ENCODE measurements at places on chromosomes 5 and 9. TPM values are rescaled to one million over a fixed set of nuclear protein-coding genes. Genes with fewer than 3 reads are reported as not detected.

GRCh38 chr5:176611435-176611834, 1.5 kb upstream of the GPRIN1 start:
- DNase-seq, result peak; percentile 53

DNA sequence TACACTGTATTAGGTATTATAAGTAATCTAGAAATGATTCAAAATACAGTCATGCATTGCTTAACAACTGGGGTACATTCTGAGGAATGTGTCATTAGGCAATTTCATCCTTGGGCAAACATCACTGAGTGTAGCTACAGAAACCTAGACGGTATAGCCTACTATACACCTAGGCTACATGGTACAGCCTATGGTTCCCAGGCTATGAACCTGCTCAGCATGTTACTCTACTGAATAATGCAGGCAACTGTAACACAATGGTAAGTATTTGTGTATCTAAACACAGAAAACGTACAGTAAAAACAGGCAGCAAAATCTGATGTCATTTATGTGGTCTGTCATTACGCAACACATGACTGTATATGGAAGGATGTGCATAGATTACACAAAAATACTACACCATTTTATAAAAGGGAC, 96.8 kb downstream of the RAPGEF6 start:
- no peak for DNase-seq

DNA sequence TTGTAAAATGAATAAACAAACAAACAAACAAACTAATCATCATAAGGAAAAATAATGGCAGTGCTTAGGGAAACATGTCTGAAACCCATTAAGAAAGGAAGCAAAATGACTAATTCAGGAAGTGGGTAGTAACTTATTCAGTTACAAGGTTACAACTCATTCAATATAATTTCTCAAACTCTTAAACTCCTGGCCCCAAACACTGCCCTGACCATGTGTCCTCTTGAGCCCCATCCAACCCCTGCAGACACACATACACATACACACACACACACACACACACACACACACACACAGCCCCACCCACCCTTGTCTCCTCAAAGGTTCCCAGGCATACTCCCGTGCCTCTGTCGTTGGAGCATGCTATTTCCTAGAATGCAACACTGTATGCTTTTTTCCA, 193.9 kb downstream of the SEC61B start:
- DNase-seq, result no peak

- no peak for DNase-seq
These were observed at the start of the genes BHMT2 and DMGDH for GRCh38 chr5:79069488-79070349. TSS of gene BHMT2 (plus strand) at chr5:79069767. CDS start at chr5:79069783, 16 bp downstream. TSS of gene DMGDH (minus strand) at chr5:79069674. CDS start at chr5:79069620, 54 bp downstream.

- no peak for DNase-seq
These were observed 63.9 kb downstream of the ADAMTS12 start for GRCh38 chr5:33827885-33828284.

- DNase-seq, result no peak
These were observed 1402.7 kb upstream of the DMAC1 start for GRCh38 chr9:9202276-9202675.

- DNase-seq, result no peak
These were observed 16.3 kb downstream of the KLF9 start for GRCh38 chr9:70398145-70398556.

GRCh38 chr5:122498163-122498562, 186.1 kb downstream of the SNCAIP start:
- no peak for DNase-seq

GRCh38 chr5:157598350-157598936, 22.9 kb upstream of the ADAM19 start:
- DNase-seq, result no peak

GRCh38 chr5:114360816-114361723, 800 bp upstream of the KCNN2 start:
- DNase-seq, result no peak

DNA sequence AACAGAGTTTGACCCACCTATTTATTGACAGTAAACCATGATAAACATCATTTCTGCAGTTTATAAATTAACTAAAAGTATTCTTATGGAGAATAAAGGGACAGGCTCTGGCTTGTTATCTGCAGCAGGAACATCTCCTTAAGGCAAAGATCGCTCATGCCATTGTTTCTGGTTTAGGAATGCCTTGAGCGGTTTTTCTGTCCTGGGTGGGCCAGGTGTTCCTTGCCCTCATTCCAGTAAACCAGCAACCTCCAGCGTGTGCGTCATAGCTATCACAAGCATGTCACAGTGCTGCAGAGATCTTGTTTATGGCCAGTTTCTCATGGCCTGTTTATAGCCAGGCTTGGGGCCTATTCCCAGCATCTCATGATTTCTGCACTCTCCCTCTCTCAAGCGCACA, 521.7 kb downstream of the HINT1 start:
- no peak for DNase-seq

GRCh38 chr5:10611290-10611689, 47.4 kb downstream of the ANKRD33B start:
- DNase-seq, result no peak

DNA sequence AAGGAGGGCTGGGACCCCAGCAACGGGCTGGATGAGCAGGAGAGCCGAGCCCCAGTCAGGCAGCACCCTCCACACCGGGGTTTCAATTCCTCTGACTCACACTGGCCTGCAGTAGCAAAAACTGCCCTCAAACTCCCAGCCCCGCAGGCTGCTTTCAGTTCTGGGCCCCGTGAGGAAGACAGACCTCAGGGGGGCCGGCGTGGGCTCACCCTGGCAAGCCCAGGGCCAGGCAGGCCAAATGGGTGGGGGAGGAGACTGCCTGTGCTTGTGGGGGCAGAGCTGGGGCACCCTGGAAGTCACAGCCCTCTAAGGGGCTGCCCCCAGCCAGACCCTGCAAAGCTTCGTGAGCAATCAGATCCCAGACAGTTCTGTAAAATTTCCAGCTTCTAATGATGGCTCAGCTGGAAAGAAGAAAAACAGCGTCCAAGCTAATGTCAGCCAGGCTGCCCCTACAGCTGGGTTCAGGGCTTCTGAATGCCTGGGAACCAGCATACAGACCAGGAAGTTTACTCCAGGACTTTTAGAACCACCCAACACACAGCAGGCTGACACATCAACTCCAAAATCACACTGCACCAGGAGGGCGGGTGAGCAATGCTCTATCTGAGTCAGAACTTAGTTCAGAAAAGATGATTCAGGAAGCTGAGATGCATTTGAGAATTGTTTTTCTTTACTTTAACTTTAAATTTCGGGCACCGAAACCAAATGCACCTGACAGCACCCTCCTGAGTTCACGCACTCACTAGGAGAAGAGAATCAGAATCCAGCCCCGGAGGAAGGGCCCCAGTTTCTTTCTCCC, 34.7 kb downstream of the LPCAT1 start:
- DNase-seq, result no peak

DNA sequence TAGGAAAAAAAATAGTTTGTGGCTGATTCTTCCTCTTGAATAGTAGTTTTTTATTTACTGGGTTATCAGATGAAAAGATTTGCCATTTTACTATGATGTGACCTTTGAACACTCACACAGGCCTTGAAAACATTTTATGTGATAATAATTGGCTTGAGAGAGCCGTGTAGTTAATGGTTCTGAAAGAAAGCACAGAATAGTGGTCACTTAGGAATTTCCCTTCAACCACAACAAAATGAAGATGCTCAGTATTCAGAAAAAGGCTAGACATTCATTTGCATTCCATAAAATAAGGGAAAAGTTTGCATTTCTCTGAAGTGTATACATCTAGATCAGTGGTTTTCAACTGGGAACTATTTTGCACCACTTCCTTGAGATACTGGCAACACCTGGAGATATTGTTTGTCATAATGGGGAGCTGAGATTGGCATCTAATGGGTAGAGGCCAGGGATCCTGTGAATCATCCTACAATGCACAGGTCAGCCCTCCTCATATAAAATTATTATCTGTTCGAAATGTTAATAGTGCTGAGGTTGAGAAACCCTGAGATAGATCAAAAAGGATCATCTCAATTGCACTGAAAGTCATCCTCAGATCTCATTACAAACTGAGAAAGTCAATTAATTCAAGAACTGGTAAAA, 446.4 kb upstream of the CCNG1 start:
- DNase-seq, result no peak

DNA sequence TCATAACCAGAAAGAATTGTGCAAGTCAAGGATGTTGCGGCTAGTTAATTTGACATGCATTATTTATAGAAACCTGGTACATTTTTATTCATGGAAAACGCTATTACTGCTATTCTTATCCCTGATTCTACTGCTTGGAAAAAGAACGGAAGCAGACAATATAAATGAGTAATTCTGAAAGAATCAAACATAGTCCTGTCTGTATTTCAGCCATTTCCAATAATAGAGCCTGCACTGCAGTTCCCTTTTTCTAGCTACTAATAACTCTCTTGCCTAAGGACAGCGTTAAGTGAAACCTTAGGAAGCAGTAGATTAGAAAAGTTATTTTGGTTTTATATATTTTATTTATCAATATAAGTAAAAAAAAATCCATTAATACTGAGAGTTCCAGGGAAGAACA, 414.9 kb downstream of the CYLC2 start:
- no peak for DNase-seq

DNA sequence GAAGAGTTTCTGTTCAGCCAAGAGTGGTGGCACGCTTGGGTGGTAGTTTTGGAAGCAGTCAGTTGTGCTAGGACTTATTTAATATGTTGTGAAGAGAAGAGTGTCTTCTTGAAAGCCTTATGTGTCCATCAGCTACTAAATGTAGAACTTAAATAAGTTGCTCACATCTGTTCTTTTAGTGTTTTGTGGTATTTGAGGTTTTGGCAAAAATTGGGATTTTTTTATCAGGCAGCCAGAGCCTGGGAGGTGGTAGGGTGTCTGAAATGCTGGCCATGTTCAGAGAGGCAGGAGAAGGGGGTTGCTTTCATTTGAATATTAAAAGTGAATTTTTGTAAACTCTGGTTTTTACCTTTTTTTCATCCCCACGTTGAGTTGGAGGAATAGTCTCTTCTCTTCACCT, 24.2 kb upstream of the ZBTB34 start:
- no peak for DNase-seq

CETN3 gene
- total RNA-seq, result 39.8 TPM

MARCHF3 gene
- 5.9 TPM for total RNA-seq

Measured in activated T-helper 1 cell treated with anti-CD3 and anti-CD28 coated beads, Interleukin-12 subunit alpha, Interleukin-12 subunit beta, Interleukin-2, Interleukin-4 antibody, amounts not matched to agents 30 ng/mL and 10 ng/mL and 1 ng/mL, durations not matched to agents 14 hours and 24 hours and 36 hours (primary cell).